Mucosa of descending colon (tissue), 3 donors: ENCODE measurements at places on chromosomes 7 and 10.
A peak's percentile ranks its signal among the peaks of the same experiment; 100 is the strongest.

GRCh38 chr7:100003711-100004661, 11.4 kb upstream of the ZKSCAN1 start:
- DNase-seq, result peak; percentile 78

GRCh38 chr7:5596046-5596895, 172.6 kb upstream of the TNRC18 start:
- peak; percentile 81 for DNase-seq

DNA sequence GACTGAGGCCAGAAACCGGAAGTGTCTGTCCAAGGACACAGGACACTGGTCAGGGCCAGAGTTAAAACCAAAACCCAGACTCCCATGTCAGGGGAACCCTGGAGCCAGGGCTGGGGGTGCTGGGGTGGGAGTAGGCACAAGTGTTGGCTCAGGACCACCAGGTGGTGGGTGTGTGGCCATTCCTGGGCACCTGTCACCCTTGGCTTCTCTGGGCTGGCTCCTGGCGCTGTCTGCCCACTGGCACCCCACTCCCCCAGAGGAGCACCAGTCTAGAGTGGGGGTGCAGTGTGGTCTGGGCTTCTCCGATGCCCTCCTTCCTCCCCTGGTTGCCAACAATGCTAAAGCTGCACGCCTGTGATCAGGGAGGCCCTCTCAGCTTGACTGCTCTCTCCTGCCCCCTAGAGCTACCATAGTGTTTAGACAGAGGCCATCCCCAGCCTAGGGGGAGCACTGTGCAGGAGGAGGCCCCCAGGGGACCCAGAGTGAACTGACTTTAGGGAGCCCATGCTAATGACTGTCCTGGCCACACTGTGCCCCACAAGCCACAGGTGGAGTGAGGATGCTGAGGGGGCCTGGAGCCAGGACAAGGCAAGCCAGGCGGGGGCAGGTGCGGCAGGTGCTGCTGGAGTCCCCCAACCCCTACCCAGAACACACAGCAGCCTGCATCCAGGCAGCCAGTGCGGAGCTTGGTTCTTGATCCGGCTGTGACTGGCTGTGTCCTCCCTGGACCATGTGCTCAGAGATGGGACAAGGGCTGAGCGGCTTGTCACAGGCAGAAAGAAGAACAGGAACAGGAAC, 11.0 kb downstream of the RASGEF1A start:
- DNase-seq, result no peak

DNA sequence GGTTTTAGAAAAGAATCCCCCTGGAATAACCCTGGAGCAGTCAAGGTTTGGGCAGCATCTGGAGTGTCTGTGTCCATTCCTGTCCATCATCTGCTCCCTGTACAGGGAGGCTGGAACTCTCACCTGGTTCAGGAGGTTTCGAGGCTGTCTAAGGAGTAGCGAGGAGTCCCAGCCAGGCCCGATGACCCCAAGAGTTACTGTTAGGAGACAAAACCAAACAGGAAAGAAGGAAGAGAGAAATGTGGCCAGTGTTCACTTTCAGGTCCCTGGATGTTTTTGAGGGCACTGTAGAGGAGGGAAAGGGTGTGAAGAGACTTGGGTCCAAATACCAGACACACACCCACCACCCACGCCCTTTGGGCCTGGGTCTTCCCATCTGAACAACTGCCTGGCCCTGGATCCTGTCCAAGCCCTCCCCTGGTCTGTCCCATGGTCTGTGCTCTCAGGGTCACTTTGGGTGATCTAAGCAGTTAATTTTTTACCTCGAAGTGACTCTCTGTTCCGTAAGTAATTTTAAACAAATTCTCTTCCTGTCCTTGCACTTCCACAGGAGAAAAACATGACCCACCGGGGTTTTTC, 117.1 kb downstream of the ZMIZ1 start:
- DNase-seq, result no peak

DNA sequence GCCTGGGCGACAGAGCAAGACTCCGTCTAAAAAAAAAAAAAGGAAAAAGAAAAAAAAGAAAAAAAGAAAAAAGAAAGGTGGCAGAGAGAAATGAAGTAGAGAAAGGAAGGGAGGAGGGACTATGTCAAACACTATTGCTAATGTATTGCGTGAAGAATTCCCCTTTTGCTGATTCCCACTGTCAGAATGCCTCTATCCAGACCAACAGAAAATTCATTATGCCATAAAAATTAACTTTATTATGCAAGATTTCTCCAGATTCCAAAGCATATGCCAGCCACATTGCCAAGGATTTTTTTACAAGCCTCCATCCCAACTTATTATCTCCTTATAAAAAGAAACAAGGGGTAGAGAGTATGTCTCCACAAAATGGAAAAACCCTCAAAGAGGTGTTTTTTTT, 209.3 kb downstream of the MTERF1 start:
- no peak for DNase-seq

- DNase-seq, result no peak
Observed at GRCh38 chr10:85602713-85603112, 763.9 kb downstream of the GRID1 start.

DNA sequence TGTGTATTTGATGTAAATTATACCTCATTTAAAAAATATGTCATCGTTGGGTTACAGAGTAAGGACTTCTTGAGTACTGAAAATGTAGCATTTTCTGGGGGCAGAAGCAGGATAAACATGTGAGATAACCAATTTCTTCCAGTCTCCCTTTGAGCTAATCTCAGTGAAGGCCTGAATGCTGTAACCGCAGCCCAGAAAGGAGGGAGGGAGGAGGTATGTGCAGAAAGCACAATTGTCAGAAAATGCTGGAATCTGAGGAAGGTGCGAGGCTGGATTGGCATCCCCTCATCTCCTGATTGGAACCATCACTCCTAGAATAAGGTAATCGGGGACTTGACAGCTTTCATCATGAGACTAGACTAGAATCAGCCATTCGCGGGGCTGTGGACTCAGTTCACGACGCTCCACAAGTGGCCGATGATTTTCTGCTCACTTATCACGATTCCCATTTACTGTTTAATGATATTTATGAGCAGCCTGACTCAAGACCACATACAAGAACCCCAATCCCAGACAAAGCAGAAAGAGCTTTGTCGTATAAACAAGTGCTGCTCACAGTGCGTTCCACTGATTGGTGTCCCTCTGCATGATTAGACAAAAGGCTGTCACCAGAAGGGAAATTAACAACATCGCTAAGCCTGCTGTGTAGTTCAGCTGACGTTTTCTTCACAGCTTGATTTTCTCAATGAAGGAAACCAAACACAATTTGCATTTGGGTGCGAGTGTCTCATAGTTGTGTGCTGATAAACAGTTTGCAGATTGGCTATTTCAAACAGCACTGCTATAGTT, 93.2 kb downstream of the SVIL start:
- no peak for DNase-seq

- DNase-seq, result no peak
Observed at GRCh38 chr7:5793361-5794072, 12.1 kb upstream of the RNF216 start.

DNA sequence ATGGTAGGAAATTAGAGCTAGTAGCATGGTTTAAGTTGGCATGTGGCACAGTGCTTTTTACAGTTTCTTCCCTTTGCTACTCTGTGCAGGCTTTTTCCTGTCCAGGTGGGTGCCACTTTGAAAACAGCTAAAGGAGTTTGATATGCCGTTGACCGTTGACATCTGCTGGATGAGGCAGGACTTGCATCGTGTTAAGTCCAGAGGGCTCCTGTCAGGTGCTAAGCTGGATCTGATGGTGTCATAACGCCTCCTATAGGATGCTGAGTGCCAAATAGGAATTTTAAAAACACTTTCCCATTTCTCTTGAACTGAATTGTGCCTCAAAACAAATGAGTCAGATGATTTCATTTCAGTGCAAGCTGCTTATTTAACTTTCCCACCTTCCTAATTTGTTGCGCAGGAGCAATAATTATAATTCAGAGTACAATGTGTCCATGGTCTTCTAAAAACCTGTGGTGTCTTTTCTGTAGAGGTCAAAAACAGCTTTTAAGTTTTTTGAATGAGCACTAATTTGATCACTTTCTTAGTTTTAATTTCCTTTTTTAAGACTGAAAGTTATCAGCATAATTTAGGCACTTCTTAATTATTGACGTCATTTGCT, 178.3 kb downstream of the CDCA7L start:
- DNase-seq, result no peak

GRCh38 chr10:131735577-131735976, 165.2 kb upstream of the PPP2R2D start:
- no peak for DNase-seq

DNA sequence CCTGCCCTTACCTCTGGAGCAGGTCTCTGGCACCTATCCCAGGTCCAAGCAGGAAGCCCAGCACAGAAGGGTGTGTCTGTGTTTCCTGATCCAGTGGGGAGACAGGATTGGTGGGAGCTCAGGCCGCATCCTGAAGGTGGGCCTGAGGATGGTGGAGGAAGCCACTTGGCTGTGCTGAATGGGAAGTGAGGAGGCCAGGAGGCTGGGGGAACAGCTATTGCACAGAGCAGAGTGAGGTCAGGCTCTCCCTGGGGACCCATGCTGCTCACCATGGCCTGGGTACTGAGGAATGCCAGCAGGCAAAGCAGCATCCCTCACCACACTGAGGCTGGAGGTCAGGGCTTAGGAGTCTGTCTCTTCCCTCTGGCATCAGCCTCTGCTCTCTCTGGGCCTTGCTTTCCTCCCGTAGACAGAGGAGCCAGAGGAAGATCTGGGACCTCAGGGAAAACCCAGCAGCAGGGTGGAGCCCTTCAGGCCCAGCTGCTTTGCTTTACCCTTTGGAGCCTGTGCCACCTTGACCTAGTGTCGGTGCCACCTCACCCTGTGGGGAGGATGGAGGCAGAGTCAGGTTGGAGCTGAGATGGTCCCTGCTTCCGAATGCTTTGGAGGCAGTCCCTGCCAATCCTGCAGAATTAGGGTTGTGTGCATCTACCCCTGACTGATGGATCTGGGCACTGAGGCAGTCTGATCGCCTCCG, 39.0 kb downstream of the CDH23 start:
- no peak for DNase-seq

DNA sequence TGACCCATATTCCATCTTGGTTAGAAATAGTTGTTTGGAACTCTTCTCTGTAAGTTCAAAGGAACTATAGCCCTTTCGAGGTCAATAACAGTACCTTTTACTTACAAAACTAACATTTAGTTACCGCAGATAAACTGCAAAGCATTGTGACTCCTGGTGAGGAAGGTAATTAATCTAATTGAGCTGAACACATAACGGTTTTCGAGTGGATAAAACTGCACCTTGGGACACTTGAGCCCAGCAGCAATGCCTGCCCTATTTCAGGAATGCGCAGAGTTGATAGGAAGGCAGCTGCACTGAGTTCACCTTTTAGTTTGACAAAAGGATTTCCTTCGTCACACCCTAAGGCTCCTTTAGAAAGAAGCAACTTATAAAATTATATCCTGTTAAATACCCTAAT, 75.4 kb downstream of the JAZF1 start:
- no peak for DNase-seq

DNA sequence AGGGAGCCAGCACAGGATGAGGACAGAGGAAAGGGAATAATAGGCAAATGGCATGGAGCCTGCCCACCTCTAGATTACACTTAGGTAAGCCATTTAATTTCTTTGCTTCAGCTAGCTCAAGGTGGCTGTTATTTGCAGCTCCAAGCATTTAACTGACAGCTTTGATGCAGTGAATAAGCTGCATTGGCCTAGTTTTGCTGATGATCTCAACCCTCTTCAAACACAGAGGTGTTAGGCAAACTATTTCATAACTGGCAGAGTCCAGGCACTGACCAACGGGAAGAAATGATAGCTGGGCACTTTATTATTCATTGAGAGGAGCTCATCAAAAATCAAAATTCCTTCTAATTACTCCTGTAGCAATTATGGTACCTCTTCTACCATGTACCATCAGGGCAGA, 317.4 kb downstream of the BMPER start:
- DNase-seq, result no peak

DNA sequence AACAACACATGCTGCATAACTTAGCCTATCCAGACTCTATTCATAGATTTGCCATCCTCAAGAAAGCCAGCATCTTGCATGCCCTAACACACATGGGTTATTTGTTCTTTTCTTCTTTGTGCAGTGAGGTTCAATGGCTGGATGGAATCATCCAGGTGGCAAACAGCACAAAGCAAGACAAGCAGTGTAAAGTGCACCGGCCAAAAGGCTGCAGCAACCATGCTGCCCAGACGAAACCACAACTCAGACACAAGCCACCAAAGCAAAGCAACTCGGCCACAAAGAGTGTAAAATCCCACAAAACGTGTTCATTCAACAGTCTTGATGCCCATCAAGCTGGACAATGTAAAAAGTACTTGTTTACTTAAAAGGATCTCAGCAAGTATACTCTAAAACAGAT, 76.9 kb downstream of the PIP4K2A start:
- DNase-seq, result no peak

DNA sequence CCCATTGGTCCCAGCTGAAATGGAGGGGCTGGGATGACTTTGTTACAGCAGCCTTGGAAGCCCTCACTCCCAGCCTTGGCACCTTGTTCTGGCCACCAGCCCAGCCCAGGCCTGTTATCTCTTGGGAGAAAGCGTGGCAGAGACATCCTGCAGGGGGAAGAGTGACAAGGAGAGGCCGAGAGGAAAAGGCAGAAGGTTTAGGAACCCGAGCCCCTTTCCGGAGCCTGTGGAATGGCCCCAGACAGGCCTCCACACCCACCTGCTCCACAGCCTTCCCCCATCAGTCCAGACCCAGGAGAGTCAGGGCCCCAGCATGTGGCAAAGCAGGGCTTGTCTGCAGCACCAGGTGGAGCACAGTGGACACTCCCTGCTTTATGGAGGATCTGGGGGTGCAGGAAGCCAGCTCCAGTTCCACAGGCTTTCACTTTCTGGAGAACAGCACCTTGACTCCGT, 24.1 kb upstream of the TRIM8 start:
- DNase-seq, result no peak

DNA sequence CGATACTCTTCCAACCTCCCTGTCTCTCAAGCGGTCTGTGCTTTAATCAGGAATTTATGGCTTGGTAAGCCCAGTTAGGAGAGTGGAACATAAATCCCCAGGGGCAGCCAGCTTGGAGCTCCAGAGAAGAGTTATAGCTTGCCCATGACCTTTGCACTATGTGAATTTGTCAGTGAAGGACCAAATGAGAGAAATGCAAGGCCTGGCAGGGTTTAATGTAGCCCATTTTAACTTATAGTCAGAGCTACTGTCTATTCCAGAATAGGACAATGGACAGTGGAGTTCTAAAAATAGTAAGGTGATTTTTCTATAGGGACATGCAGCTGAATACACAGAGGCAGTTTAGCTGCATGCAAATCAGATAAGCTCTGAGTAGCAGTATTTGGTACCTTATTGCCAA, 142.6 kb upstream of the CAV2 start:
- DNase-seq, result no peak

DNA sequence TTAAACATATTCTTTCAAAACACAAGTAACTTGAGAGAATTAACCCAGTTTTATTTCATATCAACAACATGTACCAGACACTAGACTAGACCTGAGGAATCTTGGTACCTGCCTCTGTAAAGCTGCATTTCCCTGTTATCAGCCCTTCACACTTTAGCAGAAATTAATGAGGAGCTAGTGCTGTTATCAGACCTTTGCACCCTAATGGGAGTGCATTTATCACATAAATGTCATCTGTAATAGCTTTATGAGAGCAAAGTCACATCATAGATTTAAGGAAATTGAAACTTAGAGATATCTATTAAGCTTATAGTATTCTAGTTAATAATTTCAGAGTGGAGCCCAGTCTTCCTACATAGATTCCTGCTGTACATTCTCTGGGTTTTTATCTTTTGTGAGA, 270.4 kb upstream of the YAE1 start:
- DNase-seq, result no peak

GRCh38 chr10:86690657-86691084, 22.4 kb downstream of the LDB3 start:
- DNase-seq, result no peak

- DNase-seq, result peak; percentile 40
Observed at GRCh38 chr7:343227-343822, 53.4 kb downstream of the FOXL3 start.
